ENCODE measurements at places on chromosomes 3 and 15. TPM values are rescaled to one million over a fixed set of nuclear protein-coding genes. Genes with fewer than 3 reads are reported as not detected.

GRCh38 chr15:40691737-40692136 lies 3.2 kb upstream of the RAD51 start:
- DNase-seq, result no peak

DNA sequence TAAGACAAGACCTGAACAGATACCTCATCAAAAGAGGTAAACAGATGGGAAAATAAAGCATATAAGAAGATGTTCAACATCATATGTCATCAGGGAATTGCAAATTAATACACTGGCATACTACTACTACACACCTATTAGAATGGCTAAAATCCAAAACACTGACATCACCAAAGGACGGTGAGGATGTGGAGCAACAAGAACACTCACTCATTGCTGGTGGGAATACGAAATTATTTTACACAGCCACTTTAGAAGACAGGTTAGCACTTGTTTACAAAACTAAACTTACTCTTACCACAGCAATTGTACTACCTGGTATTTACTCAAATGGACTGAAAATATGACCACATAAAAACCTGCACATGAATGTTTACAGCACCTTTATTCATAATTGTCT lies 119.6 kb downstream of the GSK3B start:
- no peak for DNase-seq

SENP8 gene
- total RNA-seq, result 1.4 TPM

GRCh38 chr15:65939901-65940617 lies 70.8 kb downstream of the RAB11A start:
- DNase-seq, result no peak

GRCh38 chr3:56612146-56612545 lies 55.2 kb downstream of the CCDC66 start:
- no peak for DNase-seq

EIF4G1 gene
- 427 TPM for total RNA-seq

DNA sequence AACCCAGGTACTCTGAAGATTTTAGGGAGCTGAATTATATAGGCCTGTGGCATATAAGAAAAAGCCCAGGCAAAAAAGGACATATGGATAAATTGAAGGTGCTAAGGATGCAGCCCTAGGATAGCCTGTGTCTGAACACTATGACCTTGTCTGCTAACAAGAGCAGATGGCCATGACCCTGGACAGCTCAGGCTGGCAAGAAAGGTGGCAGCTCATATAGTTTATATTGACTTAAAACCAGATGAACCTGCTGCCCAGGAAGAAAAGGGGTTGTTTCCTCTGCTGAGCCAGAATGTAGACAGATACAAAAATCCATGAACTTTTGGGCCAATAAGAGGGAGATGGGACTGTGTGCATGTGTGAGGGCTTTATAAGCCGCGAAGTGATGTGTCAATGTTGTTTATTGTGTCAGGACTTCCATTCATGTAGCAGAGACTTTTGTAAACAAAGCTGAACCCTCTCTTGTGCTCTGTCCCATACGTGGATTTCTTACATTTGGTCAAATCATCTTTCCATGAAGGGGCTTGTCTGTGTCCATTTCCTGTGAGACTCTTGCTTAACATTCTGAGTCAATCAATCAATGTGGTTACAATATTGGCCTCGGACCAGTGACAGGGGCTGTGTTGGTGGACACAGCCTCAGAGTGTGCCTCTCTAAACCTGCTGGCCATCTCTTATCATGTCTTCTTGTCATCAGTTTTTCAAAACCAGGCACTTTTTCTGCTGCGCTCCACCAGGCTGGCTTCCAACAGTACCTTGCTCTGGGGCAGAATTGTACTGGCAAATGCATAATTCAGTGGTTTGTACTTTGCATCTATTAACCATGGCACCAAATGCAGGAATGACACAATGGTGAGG lies 321.2 kb downstream of the WDR72 start:
- no peak for DNase-seq

DNA sequence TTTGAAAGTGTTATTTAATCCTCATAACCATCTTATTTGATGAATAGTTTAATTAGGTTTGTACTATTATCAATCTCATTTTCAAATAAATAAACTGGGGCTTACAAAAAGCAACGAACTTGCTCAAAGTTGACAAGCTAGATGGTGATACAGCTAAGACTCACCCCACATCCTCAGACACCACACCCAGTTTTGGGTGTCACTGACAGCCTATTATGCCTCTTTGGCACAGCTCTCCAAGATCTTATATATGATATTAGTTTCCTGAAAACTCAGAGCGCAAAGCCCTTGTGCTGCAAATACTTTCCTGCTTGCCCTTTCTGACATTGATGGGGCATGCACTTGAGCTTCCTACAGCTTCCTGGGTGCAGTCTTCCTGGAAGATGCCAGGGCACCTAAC lies 223.4 kb upstream of the GADL1 start:
- DNase-seq, result no peak

DNA sequence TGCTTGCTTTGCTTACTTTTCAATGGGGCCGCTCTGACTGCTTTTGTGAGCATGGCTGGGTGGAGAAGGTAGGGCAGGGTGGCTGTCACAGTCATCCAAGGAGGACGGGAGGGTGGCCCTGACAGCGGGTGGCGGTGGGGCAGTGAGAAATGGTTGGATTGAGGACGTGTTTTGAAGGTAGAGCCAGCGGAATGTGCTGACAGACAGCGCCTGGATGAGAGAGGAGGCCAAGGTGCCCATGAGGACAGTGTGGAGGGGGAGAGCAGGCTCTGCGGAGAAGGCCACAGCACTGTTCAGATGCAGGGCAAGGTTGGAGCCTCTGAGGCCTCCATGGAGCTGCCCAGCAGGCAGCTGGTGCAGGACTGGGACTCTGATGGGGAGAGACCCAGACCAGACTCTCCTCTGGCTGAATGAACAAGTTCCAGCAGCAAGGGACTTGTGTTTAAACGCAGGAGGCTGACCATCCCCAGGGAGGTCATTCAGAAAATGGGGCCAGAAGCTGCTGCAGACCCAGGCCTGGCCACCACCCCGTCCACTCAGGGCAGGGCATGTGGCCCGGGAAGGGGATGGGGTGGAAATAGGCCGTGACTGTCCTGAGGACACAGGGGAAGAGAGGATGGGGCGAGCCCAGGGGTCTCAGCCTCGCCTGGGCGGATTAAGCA lies 120.3 kb upstream of the PRR20G start:
- DNase-seq, result no peak

UNC45A gene
- total RNA-seq, result 79.1 TPM

Measured in lower leg skin (tissue), 4 donors.